Amniotic stem cell (primary cell): ENCODE measurements at places on chromosomes 16 and 17.

DNA sequence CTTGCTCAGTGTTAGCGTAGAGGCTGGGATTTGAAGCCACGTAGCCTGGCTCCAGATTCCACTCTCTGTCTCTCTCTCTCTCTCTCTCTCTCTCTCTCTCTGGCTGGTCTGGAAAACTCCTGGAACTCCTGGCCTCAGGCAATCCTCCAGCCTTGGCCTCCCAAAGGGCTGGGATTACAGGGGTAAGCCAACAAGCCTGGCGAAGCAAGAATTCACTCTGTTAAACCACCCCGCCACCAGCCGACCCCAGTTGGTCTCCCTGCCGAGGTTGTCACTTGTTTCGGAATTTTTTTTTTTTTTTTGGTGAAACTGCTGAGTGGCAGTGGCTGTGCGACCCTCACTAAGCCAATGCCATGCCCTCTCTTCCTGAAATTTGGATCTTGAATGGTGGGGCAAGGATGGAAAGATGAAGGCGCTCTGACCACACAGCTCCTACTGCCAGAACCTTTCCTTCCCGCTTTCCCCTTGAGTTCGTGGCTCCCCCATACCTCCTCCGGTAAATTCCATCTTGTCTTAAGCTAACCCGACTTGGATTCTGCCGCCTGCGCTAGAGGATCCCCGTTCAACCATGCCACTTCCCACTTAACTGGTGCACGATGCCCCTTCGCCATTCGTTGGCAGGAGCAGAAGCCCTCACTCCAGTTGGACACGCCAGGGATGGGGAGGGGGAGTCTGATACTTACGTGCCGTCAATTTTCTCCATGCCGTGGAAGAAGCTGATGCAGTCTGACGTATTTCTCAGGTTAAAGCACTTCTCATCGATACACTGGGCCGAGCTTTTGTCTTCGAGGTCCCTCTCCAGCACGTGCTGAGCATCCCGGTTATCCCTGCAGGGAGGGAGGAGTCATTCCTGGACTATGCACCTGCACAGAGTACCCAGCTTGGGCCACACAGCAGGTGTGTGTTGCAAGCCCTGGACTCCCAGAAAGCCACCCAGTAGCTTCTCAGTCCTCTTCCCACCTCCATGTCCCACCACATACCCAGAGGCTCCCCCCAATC, 13.1 kb downstream of the TEKT5 start:
- no peak for DNase-seq

GRCh38 chr17:64520359-64520758, 13.6 kb downstream of the CEP95 start:
- DNase-seq, result no peak

GRCh38 chr17:29140051-29140621, 40.1 kb downstream of the MYO18A start:
- DNase-seq, result no peak

DNA sequence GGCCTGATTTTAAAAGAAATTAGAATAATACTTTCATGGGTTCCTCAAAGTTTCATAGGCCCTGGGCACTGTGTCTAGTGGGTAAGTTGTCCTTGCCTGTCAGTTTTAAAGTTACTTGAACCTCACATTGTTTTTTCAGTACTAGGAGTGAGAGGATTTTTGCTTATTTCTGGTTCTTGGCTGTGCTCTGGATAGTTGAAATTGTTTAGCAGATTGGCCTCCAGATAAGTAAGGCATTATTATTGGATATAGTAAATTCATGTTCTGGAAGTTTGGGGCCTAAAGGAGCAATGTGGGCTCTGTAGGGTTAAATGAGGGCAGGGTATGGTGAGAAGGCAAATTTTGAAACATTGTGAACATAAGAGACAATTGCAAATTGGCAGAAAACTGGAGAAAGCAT, 78.5 kb downstream of the WNT3 start:
- DNase-seq, result no peak

GRCh38 chr16:66568355-66568754, 2.1 kb downstream of the CMTM1 start:
- DNase-seq, result no peak

DNA sequence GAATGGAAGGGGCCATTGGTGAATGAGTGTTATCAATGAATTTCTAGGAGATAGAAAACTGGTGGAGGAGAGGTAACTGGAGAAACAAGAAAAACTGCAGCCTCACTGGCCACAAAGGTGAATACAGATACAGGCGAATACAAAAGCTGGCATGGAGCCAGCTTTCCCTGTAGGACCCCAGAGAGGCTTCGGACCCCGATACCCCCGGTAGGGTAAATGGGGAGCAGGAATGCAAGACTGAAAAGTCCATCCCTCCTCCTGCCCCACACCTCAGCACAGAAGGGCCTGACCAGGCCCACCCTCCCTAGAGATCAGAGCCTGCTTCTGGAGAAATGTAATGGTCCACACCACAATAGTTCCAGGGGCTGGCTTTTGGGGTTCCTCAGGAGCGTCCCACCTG, 4.9 kb upstream of the MYLK3 start:
- no peak for DNase-seq

DNA sequence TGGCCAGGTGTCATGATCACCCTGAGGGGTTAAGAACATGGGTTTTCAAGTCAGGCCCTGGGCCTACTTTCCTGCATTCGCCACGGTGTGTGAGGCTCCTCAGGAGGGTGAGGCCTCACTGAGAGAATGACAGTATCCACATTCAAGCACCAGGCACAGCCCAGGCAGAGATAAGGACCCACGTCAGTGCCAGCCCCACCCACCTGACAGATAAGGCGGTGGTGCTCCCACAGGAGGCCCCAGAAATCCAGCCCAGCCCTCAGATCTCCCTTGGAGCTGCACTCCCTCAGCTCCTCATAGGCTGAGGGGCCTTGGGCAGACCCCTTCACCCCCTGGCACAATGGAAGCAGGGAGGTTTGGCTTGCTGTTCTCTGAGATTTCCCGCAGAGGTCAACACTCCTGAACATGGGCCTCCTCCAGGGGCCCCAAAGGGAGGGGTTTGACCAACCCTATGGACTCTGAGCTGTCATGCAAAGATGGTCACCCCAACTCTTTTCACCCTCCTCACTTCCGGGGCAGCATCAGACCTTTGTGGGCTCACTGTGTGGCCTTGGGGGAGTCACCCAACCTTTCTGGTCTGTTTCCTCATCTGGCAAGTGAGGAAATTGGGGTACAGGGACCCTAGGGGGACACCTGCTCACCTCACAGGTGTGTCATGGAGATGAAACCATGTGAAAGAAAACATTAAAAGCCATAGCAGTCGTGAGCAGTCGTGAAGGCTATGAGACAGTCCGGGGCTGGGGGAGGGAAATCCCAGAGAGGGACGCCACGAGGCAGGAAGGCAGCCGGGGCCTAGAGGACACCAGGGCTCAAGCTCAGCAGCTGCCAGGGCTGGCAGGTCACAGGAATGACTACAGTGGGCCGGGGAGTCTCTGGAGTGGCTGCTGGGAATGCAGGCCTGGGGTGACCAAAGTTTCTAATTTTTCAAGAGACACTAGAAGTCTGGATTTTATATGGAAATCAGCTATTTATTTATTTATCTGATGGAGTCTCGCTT, 15.4 kb downstream of the PLLP start:
- no peak for DNase-seq

GRCh38 chr16:75029854-75030253, 31.0 kb downstream of the ZNRF1 start:
- DNase-seq, result no peak

- no peak for DNase-seq
Observed at GRCh38 chr17:36623281-36623680, 21.9 kb downstream of the MRM1 start.

DNA sequence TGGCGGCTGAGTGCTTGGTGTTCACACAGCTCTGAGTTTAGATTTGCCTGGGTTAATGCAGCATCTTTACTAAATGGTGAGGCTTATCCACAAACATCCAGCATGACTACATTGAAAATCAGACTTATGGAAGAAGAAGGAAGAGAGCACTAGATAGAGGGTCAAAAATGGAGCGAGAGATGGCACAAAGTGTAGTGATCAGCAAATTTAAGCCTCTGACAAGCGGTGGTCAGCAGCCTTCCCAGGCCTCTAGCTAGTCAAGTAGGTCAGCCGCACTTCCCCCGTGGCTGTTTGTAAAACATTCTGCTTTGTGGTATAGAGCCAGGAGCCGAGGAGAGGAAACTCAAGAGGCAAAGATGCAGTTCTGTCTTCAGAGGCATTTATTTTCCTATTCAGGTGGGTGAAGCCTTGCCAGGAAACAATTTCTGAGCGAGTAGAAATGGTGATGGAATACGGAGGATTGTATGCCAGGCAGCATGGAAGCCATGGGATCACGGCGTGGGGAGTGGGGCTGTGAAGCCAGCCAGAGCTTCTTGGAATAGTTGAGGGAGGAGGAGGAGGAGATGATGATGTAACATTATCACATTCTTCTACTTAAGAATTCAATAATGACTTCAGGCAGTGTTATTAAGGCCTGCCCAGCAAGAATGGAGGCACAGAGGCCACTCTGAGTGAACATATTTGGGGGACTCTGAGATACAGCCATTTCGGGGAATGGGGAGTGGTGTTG, 118.9 kb downstream of the MSI2 start:
- no peak for DNase-seq

DNA sequence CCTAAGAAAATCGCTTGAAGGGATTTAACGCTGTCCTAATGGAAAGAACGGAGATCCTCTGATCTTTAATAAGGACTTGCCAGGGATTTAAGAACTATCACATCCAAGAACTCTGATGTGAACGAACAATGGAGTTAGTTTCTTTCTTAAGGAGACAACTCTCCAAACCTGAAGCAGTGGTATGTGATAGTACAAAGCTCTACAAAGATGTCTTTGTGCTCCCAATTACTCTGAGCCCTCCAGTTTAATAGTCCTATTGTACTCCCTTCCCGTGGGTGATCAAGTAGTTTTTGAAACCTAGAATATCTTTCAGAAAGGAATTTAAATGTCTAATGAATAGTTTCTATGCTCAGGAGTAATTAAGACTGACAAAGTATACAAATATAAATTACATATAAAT, 123.8 kb downstream of the FTO start:
- no peak for DNase-seq

DNA sequence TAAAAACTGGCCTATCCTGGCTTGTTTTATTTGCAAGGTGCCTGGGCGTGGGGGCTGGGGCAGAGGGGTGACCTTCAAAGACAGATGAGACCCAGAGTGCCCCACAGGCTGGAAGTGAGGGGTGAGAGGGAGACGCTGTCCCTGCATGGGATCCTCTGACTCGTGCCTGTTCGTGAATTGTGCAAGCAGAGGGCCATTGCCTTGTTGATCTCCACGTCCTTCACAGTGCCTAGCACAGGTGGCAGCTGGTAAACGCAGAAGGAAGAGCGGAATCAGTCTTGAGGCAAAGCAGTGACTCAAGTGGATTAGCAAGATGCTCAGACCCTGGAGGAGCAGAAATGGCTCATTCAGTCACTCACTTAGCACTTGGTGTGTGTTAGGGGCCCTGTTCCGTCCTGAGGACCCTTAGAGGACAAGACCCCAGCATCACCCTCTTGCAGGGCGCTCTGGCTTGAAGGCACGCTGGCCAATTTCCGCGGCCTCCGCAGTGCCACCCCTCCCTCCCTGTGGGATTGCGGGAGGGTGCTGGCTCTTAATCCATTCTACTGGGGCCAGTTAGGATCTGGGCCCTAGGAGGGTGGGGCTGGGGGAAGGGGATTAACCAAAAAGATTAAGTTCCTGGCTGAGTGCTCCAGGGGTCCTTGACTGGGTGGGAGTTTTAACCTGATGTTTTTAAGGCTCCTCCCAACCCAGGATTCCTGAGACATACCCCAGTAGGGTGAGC, 151.2 kb downstream of the CCDC182 start:
- DNase-seq, result no peak

DNA sequence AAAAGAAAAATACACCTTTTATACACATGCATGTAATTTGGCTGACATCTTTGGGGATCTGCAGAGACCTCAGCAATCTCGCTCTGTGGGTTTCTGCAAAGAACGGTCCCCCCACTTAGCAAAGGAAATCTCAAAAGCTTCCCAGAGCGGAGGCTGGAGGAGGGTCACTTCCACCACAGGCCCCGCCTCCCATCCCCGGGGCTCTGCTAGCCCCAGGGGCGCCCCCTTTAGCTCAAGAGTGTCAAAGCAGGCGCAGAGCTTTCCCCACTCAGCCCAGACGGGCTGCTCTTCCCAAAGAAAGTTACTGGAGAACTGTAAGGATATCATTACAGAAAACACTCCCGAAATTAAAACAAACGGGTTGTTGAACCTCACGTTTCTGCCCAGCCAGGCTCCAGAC, 11.4 kb downstream of the SLC13A5 start:
- no peak for DNase-seq

- no peak for DNase-seq
Observed at GRCh38 chr17:62121025-62121730, 56.1 kb upstream of the MED13 start.

- no peak for DNase-seq
Observed at GRCh38 chr16:12120982-12121652, 144.6 kb downstream of the SNX29 start.

GRCh38 chr16:57446531-57447185, 527 bp downstream of the CIAPIN1 start:
- peak; percentile 1 for DNase-seq

DNA sequence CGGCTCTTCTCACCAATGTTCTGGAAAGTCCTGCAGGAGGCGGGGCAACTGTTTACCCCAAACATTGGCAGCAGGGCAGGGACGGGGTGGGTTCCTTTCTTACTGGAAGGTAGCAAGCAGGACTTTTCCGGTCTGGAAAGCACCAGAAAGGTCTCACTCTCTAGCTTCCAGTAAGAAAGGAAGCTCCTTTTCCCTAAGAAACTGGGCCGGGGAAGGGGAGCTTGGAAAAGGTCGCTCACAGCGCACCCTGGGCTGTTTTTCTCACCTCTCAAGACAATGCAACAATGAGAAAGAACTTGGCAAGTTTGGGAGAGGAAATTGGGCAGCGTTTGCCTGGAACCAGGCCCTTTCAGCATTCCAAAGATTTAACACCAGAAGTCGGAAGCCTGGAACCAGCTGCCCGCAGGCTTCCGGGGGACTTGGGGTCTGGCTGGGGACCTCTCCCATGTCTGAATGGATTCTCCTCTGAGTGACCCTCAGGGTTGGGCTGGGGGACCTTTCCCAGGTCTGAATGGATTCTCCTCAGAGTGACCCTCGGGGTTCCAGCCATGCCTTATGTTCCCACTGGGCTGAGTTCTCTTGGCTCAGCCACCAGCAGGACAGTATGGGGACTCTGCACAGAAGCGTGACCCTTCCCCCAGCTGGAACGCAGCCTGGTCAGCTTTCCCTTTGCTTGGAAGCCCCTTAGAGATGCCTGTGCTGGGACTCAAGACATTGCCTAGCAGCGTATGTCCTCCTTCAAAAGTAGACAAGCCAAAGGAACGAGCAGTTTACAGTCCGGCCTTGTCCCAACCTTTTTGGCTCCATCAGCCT, 166.5 kb upstream of the PLCG2 start:
- DNase-seq, result no peak
